ENCODE measurements at places on chromosomes 2 and 18. TPM values are rescaled to one million over a fixed set of nuclear protein-coding genes. Genes with fewer than 3 reads are reported as not detected.

The SPHKAP gene
- total RNA-seq: 0.09 TPM

The KCNG2 gene
- 1.9 TPM for total RNA-seq

The MROH2A gene
- not detected for total RNA-seq

The TMEM163 gene
- total RNA-seq: not detected

The CD8A gene
- total RNA-seq: not detected

The PLGLB1 gene
- 0.32 TPM for total RNA-seq

All from bronchial smooth muscle cell (primary cell).